ENCODE measurements at places on chromosomes 1 and 21. TPM values are rescaled to one million over a fixed set of nuclear protein-coding genes. Genes with fewer than 3 reads are reported as not detected.

The TFF2 gene
- not detected for total RNA-seq

The OPTC gene
- total RNA-seq = not detected

The SHISA4 gene
- total RNA-seq = 23.2 TPM

The MAP10 gene
- total RNA-seq = 1.8 TPM

The CD52 gene
- not detected for total RNA-seq

The CD1D gene
- 3.0 TPM for total RNA-seq

The EXOC8 gene
- total RNA-seq = 20.7 TPM

The FCRL4 gene
- not detected for total RNA-seq

The EPHB2 gene
- total RNA-seq = 58.8 TPM

The SPRR1B gene
- not detected for total RNA-seq

The KDM1A gene
- 121 TPM for total RNA-seq

The AADACL3 gene
- total RNA-seq = not detected

The INTS11 gene
- total RNA-seq = 41.9 TPM

The EFNA3 gene
- total RNA-seq = 1.8 TPM

The LENEP gene
- total RNA-seq = not detected
